ENCODE measurements at places on chromosomes 6 and 20.
A peak's percentile ranks its signal among the peaks of the same experiment; 100 is the strongest.

- DNase-seq, result no peak
Observed at GRCh38 chr6:130852844-130853554, 25.8 kb downstream of the SMLR1 start.

DNA sequence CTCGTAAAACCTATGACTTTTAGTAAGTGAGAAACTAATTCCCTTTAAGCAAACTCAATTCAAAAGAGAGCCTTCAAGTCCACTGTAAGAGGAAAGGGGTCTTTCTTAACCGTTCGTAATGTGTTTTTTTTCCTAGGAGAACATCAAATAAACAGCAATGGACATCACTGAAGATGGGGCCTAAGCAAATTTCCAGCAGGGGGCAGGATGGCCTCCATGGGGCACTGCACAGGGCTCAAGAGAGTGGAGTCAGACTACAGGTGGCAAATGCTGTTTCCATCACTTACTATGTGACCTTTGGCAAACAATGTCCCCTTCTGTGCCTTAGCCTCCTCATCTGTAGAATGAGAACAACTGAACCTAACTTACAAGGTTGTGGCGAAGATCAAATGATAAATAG lies 88.7 kb downstream of the ARHGAP18 start:
- no peak for DNase-seq

GRCh38 chr20:32592022-32592421 lies 6.9 kb upstream of the NOL4L start:
- no peak for DNase-seq

DNA sequence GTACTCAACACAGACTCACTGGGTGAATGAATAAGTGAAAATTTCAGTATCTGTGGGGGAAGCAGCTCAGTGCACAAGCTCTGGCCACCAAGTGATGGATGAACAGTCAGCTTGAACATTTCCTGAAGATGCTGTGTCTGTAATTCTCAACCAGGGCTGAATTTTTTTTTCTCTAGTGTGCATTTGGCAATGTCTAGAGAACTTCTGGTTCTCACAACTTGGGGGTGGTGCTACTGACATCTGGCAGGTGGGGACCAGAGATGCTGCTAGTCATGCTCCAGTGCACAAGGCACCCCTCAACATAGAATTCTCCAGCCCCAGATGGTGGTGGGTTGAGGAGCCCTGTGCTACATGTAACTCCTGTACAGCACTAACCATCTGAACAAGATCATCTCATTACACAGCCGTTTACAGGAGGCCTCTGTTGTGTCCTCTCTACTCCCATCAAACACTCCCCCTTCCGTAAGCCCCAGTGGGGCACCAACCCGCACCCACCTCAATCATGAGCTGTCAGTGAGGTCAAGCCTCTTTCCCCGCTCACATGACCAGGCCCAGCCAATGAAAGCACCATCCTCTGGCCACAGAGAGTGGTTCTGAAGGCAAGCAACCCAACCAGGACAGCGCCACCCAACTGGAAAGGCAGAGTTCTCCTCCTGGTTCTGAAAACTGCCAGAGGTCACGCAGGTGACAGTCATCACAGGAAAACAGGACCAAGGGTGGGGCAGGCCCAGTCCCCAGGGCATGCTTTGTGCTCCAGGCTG lies 103.9 kb upstream of the PMEPA1 start:
- no peak for DNase-seq

DNA sequence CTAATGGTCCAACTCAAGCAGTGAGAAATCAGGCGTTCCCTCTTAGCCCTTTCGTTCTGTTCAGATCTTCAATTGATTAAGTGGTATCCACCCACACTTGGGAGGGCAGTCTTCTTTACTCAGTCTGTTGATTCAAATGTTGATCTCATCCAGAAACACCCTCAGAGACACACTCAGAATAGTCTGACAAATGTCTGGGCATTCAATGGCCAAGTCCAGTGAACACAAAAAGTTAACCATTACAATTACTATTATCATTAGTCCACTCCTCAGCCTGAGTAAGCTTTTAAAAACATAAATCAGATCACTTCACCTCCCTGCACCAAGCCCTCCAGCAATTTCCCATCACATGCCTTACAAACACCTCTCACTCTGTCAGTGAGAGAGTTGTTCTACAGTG lies 423.2 kb downstream of the RFPL4B start:
- DNase-seq, result no peak

DNA sequence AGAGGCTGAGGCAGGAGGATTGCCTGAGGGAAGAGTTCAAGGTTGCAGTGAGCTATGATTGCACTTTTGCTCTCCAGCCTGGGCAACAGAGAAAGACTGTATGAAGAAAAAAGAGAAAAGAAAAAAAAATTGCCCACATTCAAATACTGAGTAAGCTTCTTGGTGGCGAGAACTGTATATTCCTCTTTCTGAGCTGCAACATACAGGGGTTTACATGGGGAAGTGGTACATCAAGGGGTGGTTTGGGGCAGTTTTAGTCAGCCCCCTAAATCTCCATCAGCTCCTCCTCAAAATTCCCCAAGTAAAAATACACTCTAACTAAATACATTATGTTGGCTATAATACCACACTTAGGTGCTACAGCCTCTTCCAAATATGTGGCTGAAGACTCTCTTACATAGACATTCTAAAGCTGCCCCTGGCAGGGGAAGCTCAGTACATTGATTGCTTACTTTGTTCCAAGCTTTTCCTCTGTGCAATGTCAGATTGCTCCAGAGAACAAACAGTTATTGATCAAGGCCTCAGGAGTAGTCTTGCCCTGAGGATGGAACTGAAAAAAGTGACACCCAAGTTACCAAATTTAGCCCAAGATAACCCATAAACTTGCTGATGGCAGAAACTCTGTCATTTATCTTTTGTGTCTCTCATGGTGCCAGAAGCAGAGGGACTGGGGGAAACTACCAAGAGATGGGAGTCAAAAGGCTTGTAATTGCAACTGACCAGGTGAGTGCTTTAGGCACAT lies 107.4 kb upstream of the RIPOR2 start:
- no peak for DNase-seq

- no peak for DNase-seq
Observed at GRCh38 chr6:21079468-21080048, 514.0 kb upstream of the SOX4 start.

DNA sequence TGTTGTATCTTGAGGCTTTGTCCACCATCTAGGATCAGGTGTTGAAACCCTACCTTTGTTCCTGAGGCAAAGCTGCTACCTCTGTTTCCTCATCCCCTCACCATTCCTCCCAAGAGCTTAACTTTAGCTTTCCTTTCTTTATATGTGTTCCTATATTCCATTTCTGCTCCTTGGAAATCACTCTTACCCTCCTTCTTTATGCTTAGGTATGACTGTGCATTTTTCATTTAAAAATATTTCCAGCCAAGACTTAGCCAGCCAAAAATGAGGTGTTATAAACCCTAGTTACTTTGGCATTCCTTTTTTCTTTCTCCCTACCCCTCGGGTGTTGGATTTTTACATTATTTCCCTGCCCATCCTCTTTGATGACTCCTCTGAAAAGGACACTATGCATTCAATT lies 57.7 kb downstream of the TSBP1 start:
- no peak for DNase-seq

DNA sequence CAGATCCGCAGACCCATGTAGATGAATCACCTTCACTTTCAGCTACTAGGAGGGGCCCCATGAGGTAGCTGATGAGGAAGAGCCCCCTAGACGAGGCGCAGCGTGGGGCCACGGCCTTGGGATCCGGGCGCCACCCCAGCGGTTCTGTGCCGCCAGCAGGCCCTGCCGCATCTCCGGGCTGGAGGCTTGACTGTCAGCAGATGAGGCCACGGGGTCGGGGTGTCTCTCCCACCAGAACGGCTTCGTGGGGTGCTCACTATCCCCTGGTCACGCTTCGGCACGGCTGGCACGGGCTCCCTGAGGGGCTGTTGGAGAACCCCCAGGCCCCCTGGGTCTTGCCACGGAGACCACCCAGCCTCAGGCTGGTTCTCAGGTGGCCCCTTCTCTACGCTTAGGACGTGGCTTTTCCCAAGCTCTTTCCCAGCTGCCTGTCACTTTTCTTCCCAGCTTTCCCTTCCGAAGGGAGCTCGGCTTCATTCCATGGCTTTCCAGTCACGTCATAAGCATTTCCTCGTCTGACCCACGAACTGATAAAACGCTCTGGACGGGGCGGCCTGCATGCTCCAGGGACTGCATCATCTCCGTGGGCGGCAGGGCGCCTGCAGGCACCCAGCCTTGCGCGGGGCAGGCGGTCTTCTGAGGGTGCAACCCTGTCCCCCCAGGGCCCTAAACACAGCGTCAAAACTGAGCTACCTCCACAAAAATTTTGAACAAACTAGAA lies 85.9 kb downstream of the THBS2 start:
- no peak for DNase-seq

DNA sequence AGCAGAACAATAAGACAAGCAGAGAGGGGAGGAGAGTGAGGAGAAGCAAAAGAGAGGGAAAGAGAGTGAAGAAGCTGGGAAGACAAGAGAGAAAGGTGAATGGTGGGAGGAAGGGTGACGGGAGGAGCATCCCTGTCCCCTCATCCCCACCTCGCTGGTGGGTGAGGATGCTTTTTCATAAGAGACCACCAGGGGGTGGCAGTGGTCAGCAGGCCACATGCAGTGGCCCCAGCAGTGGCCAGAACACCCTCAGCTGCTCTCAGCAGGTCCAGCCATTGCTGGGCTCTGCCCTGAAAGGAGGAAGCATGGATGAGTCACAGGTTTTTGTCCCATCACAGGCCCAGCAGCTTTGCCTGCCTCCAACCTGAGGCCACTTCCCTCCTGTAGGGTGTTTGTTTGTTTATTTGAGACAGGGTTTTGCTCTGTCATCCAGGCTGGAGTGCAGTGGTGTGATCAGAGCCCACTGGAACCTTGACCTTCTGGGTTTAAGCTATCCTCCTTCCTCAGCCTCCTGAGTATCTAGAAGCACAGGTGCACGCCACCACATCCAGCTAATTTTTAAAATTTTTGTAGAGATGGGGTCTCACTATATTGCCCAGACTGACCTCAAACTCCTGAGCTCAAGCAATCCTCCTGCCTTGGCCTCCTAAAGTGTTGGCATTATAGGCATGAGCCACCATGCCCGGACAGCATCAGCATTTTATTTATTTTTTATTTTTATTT lies 24.0 kb downstream of the FGD2 start:
- DNase-seq, result peak; percentile 49

- DNase-seq, result no peak
Observed at GRCh38 chr6:153484056-153484455, 353.0 kb upstream of the RGS17 start.

DNA sequence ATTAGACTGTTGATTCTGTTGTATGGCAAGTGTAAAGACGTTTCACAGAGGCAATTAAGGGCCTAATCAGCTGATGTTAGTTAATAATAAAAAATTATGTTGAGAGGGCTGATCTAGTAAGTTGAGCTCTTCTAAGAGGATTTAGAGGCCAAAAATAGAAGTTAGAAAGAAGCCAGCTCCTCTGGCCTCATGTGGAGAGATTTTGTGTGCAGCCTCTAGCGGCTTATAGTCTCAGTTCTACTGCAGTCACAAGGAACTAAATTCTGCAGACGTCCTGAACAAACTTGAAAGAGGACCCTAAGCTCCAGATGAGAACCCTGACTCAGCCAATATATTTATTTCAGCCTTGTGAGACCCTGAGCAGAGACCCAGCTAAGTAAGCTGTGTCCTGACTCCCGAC lies 498.6 kb downstream of the BTBD3 start:
- no peak for DNase-seq

DNA sequence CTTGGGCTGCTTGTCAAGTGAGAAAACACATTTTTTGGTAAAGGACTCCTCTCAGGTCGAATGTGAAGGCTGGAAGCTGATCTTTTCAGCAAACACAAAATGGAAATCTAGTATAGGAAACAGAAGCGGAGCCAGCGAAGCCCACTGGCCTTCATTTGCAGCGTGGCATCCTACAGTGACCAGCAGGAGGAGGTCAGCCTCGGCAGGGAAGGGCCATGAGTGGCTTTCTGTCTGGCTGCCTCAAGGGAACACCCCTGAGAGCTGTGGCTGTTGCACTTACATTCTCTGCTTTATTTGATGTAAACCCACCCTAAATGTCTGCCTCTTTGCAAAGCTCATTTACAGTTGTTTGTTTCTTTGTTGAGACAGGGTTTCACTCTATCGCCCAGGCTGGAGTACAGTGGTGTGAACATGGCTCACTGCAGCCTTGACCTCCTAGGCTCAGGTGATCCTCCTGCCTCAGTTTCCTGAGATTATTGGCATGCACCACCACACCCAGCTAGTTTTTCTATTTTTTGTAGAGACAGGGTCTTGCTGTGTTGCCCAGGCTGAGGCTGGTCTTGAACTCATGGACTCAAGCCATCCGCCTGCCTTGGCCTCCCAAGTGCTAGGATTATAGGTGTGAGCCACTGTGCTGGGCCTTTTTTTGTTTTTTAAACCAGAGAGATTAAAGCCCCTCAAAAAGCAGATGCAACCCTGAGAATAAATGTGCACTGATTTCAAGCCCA lies 322.0 kb upstream of the SOX4 start:
- DNase-seq, result no peak

Data from NCI-H460 (cell line).